ENCODE measurements at places on chromosomes 3 and 15. TPM values are rescaled to one million over a fixed set of nuclear protein-coding genes. Genes with fewer than 3 reads are reported as not detected.
A peak's percentile ranks its signal among the peaks of the same experiment; 100 is the strongest.

PLSCR1 gene
- 42.4 TPM for total RNA-seq

GOLGA8G gene
- 3.6 TPM for total RNA-seq

LXN gene
- 11.8 TPM for total RNA-seq

DNA sequence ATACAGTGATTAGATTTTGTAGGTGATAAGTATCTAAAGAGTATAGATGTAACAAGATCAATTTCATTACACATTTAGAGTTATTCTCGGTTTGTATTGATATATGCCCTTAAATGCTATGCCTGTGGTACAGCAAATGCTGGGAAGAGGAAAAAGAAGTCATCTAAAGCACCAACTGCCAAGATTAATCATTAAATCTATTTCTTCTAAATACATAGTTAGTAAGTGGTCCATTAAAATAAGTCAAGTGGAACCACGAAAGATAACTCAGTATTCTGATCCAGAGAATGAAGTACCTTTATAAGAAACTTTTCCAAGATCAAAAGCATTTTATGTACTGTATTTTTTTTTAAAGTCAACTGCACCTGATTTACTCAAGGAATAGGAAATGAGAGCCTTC, 142.1 kb upstream of the CGNL1 start:
- DNase-seq = no peak

- DNase-seq = no peak
Measured at GRCh38 chr3:139052802-139053600, 8.3 kb upstream of the PRR23C start.

- no peak for DNase-seq
Measured at GRCh38 chr3:126968391-126969390, 14.2 kb upstream of the PLXNA1 start.

KNG1 gene
- total RNA-seq = 1.4 TPM

FNDC3B gene
- total RNA-seq = 266 TPM

DNA sequence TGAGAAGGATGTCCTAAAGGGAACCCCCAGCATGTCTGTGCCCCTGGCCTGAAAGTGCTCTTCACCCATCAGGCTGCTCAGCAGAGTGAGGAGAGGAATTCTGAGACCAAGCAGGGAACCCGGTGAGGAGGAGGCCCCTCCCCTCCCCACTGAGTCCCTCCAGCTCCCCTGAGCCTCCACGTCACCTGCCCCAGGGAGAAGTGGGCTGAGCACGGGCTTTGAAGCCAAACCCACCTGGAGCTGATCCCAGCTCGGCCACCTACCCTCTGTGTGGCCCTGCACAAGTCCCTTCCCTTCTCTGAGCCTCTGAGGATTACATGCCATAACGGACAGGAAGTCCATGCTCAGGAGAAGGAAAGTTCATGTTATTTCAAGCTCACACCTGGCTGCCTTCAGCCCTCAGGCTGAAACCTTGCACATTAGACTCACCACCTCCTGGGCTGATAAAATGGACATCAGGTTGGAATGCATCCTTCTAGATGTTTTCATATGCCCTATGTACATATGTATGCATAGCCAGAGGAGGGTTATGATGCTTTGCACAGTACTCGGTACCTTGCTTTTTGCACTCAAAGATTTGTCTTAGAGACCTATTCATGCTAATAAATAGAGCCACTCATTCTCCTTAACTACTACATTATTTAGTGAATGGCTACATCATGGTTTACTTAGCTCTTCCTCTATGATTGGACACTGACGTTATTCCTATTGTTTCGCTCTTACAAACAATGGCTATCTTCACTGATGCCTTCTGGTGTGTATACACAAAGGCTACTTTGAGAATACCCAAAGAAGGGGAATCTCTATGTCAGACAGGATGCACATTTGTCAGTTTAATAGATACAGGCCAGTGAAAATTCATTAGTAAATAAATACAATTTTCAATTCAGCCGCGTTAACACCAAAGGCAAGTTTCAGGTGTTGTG, 31.6 kb upstream of the GATA2 start:
- no peak for DNase-seq

LMAN1L gene
- total RNA-seq = 1.2 TPM

DNA sequence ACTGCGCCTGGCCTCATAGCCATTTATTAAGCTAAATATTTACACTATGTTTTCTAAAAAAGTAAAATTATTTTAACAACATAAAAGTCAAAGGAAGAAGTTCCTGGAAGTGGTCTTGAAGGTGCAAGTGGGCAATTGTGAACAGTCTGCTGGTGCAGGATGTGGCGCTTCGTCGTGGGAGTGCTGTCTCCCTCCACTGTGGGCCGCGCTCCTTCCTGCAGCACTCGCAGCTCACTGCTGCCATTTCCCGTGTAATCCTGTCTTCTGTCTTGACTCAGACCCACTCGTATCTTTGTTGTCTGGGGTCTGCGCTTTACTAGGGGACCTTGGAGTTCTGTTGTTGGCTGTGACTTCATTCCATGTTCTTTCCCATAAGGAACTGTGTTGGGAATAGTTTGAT, 56.3 kb downstream of the APBA2 start:
- DNase-seq = no peak

- no peak for DNase-seq
Measured at GRCh38 chr3:191388823-191389222, 58.5 kb upstream of the UTS2B start.

GRCh38 chr15:67590191-67590590, 47.7 kb downstream of the MAP2K5 start:
- DNase-seq = no peak

- no peak for DNase-seq
Measured at GRCh38 chr3:108124337-108125152, 33.7 kb upstream of the CD47 start.

CAMK2N2 gene
- total RNA-seq = not detected

DNA sequence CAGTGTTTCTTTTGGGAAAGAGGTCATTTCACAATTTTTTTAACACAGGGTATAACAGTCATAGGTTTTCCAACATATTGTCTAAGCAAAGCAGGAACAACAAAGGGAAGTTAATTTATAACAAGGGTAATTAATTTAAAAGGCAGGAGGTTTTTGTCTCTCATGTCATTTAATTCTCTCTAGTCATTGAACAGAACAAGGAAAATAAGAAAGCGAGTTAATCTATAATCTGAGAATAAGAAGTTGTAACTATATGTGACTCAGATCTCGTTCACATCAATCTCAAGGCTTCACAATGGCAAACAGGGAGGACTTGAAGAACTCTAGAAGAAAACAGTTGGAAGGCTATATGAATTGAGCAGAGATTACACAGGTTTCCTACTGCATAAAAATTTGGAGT, 579.8 kb upstream of the CCDC54 start:
- DNase-seq = no peak

TGM4 gene
- total RNA-seq = 3.1 TPM

CFAP100 gene
- 3.4 TPM for total RNA-seq

DNA sequence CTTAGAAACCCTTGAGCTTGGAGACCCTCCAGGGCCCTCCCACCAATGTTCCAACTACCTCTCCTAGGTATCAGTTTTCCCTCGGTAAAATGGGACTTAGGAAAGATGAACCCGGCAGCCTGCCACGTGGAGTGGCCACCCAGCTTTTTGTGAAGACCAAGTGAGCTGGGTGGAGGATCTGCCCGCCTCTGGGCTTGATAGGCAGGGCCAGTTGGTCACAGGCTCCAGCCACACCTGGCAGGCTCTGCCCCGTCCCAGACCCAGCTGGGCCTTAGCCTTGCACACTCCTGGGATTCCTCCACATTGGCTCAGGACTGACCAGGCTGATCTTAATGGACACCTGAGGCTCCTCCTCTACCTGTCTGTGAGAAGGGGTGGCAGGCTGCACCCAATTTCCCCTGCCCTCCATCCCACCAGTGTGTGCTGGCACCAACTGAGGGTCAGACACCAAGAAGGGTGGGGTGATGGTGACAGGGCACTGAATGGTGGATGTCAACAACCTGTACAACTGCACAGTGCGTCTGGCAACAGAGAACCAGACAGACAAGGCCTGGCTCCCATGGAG, 761 bp upstream of the GRIP2 start:
- DNase-seq = no peak

GRCh38 chr3:134567605-134568004, 81.7 kb downstream of the CEP63 start:
- no peak for DNase-seq

DNA sequence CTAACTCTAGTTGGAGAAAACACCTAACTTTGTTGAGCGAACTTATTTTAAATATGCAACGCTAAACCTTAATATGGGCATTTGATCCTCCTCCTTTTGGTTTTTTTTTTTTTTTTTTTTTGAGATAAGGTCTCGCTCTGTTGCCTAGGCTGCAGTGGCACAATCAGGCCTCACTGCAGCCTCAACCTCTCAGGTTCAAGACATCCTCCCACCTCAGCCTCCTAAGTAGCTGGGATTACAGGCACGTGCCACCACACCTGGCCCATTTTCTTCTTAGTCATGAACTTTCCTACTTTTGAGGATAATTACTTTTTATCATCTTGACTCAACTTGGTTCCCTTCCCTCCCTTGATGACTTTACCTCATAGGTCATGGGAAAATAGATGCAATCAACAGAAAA, 3.9 kb downstream of the NUSAP1 start:
- no peak for DNase-seq

GRCh38 chr3:85864896-85865295, 906.1 kb downstream of the CADM2 start:
- DNase-seq = peak; percentile 97

GRCh38 chr15:86062646-86063243, 16.9 kb upstream of the AGBL1 start:
- DNase-seq = no peak

DNA sequence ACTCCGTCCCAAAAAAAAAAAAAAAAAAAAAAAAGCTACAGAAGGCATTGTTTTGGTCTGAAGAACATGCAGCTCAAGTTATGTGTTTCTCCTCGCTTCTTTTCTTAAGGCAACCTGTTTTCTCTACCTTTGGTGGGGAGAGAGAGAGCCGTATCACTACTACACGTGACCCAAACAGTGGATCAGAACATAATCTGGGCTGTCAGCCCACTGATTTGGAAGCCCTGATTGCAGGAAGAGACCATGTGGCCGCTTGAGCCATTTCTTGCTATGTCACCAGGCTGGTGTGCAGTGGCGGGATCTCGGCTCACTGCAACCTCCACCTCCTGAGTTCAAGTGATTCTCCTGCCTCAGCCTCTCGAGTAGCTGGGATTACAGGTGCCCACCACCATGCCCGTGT, 69.8 kb downstream of the ABTB1 start:
- DNase-seq = no peak

- no peak for DNase-seq
Measured at GRCh38 chr15:83843471-83843871, 189.5 kb downstream of the ADAMTSL3 start.
